Stimulated activated CD4-positive, alpha-beta T cell treated with anti-CD3 and anti-CD28 coated beads, Interleukin-4, amount 100 ng/mL, for 1 hour (primary cell): ENCODE measurements at places on chromosomes 1 and 21.

- DNase-seq = no peak
These were observed 66.3 kb upstream of the SSX2IP start for GRCh38 chr1:84756455-84757082.

GRCh38 chr1:22592919-22593790 lies 29.9 kb downstream of the EPHA8 start:
- no peak for DNase-seq

DNA sequence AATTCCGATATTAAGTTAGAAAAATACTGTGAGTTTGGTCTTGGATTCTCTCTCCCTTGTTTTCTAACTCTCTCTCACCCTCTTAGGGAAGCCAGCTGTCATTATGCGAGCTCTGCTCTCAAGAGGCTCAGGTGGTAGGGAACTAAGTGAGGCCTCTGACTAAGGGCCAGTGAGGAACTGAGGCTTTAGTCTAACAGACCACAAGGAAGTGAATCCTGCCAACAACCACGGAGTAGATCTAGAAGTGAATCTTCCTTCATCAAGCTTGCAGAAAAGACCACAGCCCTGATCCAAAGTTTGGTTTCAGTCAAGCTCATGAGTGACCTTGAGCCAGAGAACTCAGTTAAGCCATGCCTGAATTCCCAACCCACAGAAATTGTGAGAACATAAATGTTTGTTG lies 180.1 kb upstream of the PRMT6 start:
- no peak for DNase-seq

DNA sequence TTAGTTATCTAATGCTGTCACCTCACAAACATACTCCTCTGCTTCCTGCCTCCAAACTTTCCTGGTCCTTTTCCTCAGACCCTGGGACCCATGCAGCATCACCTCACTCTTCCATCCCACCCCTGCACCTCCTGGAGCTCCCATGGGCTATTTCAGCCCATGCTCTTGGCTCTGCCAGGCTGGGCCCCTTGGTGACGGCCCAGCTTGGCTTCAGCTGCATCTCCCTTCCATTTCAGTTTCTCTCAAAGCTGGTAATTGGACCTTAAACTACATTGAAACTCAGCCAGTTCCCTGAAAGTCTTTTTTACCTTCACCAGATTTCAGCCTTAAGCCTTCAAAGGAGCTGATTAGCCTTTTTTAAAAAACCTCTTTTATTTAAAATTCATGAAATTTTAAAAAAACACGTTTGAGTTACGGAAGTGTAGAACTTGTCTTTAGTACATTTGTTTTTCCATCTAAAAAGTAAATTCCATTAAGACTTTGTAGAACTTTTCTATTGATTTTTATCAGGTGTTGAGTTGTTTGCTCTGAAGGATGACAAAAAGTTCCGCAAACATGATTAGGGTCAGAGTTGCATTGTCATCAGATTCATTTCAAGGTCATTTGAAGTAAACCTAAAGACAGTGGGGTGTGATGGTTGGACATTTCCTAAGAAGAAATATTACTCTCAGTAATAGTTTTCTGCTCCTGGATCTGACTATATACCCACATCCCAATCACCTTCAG lies 33.5 kb downstream of the AGT start:
- DNase-seq = no peak

DNA sequence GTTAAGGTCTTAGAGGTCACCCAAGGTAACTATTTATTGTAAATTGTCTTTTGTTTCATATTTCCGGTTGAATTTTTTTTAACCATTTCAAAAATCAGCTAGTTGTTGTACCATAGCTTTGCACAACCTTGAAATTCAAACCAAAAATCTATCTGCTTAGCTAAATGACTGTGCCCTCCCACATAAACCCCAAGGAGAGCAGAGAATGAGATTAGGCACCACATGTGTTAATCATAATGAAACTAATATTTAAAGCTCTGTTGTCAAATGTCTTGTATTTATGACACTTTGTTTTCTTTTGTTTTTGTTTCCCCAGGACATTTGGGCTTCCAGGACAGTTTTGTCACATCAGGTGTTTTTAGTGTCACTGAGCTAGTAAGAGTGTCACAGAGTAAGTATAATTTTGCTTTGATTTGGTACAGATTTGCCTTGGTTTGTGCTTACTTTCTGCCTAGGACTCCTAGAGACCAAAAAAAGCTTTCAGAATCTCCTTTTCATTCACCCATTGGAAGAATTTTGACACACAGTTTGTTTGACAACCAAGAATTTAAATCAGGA lies 249.9 kb downstream of the NFIA start:
- DNase-seq = no peak

GRCh38 chr1:156705918-156706656 lies 704 bp upstream of the CRABP2 start:
- DNase-seq = peak; percentile 78

- DNase-seq = no peak
These were observed 69.3 kb downstream of the CAMK2N1 start for GRCh38 chr1:20416706-20417105.

DNA sequence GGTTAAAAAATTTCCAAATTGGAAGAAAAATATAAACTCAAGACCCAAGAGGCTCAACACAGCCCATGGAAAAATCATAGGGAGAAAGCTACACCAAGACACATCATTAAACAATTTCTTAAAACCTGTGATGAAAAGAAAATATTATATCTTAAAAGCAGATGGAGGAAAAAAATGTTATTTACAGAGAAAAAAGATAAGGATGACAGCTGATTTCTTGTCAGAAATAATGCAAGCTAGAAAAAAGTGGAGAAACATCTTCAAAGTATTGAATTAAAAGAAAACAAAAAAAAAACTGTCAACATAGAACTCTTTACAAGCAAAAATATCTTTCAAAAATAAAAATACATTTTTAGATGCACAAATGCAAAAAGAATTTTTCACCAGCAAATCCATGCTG lies 930.5 kb downstream of the ADGRL2 start:
- DNase-seq = no peak
